Amniotic epithelial cell (primary cell): ENCODE measurements at places on chromosomes 4 and X.
A peak's percentile ranks its signal among the peaks of the same experiment; 100 is the strongest.

DNA sequence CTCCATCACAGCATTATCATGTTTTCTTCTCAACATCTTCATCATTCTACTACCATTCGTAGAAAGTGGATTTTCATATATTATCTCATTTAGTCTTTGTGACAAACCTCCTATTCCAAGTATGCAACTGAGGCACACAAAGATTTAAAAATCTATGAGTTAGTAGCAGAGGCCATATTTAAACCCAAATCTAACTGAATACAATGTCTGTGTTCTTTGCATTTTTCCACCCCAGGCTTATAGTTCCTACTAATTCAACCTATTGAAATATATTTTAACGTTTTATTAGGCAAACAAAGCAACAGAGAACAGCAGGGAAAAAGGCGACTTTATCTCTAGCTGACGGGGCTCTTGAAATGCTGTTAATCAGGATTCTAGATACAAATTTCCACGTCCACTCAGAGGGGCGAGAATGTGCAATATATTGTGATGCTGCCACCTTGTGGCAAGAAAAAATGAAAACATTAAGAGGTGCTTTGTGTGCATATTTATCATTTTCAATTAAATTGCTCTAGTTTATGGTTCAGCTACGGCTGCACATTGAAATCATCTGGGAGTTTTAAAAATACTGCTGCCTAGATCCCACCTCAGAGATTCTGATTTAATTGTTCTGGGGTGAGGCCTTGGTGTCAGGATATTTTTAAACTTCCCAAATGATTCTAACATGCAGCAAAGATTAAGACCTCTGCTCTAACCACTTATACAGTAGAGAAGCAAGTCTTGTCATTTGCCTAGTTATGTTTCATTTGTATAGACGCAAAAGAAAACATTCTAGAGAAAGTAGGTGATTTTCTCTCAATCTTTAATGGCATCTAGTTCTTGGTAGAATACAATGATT lies 315.9 kb downstream of the MAPK10 start:
- DNase-seq: peak; percentile 53

DNA sequence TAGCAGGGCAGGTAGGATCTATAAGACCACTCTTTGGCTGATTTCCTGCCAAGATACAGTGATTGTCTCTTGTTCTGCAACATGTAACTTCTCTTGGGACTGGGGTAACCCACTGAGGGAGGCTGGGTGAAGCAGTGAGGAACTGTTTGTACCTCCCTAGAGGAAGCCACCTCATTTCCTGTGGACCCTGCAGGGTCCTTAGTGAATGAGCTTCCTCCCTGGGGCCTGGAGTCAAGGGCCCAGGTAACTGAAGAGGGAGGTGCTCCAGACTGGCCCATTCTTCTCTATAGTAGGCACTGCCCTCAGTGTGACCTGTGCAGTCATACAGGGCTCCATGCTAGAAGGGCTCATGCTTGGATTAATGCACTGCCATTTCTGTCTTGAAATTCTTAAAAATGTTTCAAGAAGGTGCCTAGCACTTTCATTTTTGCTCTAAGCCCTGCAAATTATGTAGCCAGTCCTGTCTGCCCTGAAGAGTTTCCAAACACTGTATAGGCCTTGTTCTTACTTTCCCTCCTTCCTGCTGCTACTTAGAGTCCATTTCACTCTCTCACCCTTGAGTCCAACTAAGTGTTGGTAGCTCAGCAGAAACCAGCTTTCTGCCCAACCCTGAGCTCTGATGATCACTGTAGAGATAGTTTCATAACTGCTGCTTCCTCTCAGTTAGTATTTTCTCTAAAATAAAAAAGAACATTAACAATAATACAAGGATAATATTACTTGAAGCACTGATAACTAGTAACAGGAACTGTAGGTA lies 8.5 kb upstream of the GRIA3 start:
- no peak for DNase-seq

DNA sequence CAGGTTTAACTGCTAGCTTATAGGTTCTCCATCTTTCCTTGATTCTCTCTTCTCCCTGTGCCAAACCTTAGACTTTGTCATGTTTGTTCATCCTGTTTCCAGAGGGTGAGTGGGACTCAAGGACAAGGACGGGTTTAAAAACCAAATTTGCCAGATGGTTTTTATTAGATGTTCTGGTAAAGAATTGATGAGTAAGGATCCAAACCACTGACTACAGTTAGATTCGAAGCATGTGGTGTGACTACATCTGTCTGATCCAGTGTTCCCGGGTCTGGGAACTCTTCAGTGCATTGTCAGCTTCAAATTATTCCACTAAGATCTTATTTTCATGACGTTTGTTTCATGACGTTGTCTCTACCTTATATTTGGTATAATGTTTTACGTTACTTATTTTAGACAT lies 37.5 kb downstream of the MTMR1 start:
- DNase-seq: no peak

DNA sequence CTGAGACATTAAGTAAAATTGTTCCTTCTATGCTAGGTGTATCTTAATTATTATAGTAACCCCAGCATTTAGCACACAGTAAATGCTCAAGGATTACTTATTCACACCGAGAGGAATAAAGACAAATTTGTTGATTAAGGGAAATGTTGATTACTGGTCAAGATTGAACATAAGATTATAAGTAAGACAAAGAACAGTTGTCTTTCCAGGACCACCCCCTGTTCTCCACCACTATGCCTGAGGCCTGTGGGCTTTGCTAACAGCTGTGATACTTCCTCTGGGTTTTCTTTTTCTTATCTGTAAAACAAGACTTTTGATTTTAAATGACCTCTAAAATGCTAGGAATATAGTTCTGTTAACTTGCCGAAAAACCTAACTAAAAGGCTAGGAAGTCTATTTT lies 128.0 kb downstream of the DCLK2 start:
- no peak for DNase-seq

GRCh38 chr4:21195682-21196081 lies 495.4 kb downstream of the PACRGL start:
- DNase-seq: no peak

GRCh38 chr4:93658443-93658842 lies 170.1 kb upstream of the ATOH1 start:
- DNase-seq: no peak

DNA sequence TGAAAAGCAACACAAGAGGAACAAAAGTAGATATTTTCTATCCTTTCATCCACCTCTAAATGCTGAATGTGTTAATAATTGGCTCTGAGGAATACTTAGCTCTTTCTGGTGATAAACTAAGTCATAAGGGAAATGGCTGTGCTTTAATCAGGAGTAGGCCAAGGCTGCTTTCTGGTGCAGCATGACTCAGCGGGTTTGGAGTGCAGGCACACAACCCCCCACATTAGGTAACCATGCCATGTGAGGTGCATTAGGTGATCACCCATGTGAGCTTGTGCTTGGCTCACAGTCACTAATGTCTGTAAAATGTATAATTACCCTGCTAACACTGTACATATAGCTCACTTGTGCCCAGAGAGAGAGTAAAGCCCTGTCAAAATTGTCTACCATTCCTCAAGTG lies 57.2 kb downstream of the USP38 start:
- DNase-seq: peak; percentile 31
